ENCODE measurements at places on chromosomes 5 and 9.
A peak's percentile ranks its signal among the peaks of the same experiment; 100 is the strongest.

DNA sequence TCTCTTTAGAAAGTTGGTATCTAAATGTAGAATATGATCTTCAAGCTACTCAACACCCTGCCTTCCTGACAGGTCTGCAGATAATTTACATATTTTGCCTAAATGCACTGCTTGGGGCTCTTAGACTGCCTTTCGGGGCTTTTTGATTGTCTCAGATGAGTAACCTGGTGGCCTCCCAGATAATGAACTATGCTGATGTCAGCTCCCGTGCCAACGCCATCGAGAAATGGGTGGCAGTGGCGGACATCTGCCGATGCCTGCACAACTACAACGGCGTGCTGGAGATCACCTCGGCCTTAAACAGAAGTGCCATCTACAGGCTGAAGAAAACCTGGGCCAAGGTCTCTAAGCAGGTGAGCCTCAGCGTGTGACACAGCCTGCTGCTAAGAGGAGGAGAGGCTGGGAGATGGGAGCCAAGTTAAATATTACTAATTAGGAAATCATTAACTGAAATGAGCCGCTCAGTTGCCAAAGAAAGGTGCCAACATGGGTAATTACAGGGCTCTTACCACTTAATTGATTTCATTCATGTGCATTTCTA, 20.8 kb upstream of the CKMT2 start:
- peak; percentile 57 for DNase-seq

- no peak for DNase-seq
Observed at GRCh38 chr5:127085796-127086195, 12.5 kb upstream of the C5orf63 start.

DNA sequence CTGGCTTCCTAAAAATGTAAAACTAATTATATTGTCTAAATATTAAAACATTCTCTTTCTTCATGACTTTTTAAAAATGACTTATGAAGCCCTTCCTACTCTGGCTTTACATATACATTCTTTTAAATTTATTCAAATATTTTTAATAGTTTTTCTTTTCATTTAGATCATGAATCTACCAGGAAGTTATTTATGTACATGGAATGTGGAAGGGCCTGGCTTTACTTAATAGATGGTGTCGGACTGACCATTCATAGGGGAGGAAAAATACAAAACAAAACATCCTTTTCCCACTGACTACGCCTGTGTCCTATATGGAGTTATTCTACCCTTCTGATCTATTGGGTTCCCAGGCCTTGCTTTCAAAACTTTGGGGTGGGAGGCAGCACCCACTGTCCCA, 129.8 kb downstream of the MACROH2A1 start:
- DNase-seq: no peak

- no peak for DNase-seq
Observed at GRCh38 chr5:109857405-109858031, 167.8 kb downstream of the MAN2A1 start.

GRCh38 chr5:11903614-11904264, 507 bp downstream of the CTNND2 start:
- DNase-seq: no peak

DNA sequence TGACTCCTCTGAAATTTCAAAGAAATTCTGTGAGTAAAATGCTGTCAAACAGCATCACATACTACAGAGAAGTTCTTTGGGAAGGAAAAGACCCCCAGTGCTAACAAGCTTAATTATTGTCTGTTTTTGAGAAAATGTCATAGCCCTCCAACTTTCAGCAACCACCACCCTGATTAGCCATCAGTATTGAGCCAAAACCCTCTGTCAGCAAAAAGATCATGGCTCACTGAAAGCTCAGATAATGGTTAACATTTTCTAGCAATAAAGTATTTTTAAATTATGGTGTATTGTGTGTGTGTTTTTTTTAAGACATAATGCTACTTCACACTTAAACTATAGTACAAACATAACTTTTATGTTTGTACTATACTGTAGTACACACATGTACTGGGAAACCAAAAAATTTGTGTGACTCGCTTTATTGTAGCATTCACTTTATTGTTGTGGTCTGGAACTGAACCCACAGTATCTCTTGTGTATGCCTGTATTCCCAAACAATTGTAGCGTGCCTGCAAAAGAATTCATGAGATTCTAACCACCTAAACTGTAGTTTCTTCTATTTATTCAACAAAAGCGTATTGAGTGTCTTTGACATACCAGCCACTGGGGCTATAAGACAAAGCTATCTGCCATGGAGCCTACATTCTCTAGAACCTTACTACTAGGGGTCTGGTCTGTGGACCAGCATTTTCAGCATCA, 31.6 kb downstream of the TLE4 start:
- DNase-seq: no peak

GRCh38 chr9:23643656-23644258, 182.3 kb downstream of the ELAVL2 start:
- no peak for DNase-seq

GRCh38 chr5:132776938-132777208, 166 bp downstream of the SEPTIN8 start:
- DNase-seq: no peak

DNA sequence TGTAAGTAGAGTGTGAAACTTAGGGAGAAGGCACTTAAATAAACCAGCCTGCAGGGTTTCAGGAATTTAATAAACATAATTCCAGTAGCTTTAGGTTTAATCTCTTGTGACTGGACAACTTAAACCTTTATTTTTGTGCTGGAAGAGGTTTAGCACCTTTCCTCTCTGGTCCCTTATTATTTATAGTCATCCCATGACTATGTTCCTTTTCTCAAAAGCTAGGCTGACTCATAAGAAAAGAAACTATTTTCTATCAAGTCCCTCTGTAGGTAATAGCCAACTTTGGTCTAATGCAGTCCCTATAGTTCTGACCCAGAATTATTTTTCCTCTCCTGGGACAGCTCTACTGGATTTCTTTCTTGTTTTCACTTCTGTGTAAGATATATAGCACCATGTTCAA, 588.9 kb downstream of the NR2F1-AS1 start:
- no peak for DNase-seq

GRCh38 chr5:35236770-35237169, 6.5 kb upstream of the PRLR start:
- no peak for DNase-seq

DNA sequence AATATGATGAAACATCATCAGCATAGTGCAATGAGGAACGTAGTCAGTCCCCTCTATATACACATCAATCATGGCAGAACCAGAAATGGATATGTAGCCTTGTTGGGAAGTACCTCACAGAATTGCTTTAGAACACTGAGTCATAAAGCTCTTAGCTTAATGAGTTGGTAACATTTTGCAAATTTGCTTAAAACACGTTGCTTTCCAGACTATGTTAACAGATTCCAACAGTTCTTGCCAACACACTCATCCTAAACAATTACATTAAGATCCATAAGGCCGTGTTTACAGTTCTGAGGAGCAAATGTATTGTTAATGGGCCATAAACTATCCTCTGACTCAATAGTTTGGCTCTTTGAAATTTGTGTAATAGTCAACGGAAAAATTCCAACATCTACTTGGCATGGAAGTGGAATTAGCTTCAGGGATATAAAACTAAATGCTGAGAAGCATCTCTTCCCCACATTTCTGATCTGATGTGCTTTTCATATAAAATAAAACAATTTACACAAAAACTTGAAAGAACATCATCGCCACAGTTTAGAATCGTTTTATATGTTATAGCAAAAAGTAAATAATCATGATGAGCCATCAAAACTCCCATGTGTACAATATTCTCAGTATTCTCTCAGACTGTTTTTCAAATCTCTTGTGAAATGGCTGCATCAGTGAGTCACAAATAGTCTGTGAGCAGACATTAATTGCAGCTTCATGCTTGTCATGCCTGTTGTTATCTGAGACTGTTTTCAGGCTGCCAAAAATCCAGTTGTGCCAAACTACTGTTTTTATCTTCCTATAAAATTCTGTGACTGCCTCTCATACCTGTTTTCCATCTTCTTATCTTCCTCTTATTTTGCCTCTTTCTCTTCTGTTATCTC, 291.9 kb downstream of the COX7C start:
- DNase-seq: no peak

DNA sequence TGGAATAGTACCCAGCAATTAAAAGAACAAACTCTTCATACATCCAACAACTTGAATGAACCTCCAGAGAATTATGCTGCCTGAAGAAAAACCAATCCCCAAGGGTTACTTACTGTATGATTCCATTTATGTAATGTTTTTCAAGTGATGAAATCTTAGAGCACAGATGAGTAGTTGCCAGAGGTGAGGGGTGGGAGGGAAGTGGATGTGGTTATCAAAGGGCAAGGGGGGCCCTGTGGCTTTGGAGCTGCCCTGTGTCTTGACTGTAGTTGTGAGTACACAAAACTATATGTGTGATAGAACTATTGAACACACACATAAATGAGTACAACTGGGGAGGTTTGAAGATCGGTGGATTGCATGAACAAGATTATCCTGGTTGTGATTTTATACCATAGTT, 115.8 kb upstream of the SLC25A48 start:
- DNase-seq: no peak

DNA sequence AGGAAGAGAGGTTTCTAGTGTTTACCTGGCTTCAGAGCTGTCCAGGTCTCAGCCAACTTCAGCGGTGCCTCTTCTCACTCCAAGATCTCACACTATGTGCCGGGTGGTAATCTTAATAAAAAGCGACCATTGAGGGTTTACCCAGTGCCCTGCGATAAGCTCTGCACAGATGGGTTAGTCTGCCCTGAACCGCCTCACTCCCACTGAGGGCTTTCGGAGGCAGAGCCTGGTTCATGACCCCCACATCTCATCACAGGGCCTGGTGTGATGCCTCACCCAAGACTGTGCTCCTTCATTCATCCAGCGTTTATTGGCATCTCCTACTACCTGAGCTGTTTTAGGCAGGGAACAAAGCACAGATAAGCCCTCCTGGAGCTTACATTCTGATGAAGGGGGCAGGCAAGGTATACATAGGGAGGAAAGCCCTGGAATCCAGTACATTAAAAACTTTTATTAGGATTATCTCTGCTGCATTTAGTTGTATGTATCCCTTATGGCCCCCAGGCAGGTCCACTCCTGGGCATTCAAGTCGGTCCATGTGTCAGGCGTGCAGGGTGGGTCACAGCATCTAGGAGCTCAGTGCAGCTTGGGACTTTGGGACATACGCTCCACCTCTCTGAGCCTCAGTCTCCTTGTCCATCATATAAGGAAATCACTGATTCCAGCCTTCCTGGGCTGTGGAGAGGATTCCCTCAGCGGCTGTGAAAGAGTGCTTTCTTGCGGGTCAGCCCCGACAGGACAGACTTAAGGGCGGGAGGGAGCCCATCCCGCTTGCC, 613 bp upstream of the COL15A1 start:
- DNase-seq: no peak
